ENCODE measurements at places on chromosomes 4 and X.

GRCh38 chrX:2484721-2485648 lies 15.8 kb downstream of the DHRSX start:
- DNase-seq: no peak

DNA sequence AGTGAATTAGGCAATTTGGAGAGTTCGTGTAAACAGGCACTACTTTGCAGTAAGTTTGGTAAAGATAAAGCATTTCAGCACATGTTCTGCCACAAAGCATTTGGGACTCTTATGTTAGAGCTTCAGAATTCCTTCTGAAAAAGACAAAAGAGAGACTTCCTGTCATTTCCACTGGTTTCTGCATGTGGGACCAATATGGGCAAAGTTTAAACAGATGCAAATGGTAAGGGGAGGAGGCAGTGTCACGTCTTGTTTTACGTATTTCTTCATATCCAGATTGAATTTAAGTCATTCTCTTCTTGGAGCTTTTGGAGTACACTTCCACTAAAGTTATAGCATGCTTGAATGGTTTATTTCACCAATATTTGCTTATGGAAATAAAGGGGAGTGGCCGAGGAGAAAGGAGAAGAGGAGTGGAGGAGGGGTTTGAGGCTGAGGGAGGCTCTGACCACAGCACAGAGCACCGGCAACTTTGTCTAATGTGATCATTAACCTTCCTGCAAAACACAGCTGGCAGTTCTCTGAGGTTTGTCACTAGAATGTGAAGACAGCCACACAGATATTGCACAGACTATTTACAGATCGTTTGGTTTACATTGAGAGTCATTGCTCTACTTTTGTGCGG lies at the start of gene APELA:
TSS of gene APELA (plus strand) at position 479 of the 625 bp plus-strand sequence. CDS start 154 bp downstream, outside the sequence.
- no peak for DNase-seq

DNA sequence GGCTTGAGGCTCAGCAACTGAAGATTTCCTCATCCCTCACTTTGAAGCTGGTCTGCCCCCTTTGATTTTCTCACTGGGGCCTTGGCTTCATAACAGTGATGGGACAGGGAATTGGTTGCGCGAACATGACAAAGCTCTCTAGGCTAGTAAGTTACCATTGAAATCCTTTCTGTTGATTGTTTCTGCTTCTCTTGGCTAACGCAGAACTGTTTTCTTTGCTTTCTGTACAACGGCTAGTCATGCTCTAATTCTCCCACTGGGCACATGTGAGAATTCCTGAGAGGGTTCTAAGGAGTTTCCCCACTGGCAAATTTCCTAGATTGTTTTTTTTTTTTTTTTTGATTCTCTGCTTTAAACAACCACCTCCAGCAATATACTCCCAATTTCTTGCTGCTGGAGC lies 738.6 kb downstream of the PCDH7 start:
- no peak for DNase-seq

DNA sequence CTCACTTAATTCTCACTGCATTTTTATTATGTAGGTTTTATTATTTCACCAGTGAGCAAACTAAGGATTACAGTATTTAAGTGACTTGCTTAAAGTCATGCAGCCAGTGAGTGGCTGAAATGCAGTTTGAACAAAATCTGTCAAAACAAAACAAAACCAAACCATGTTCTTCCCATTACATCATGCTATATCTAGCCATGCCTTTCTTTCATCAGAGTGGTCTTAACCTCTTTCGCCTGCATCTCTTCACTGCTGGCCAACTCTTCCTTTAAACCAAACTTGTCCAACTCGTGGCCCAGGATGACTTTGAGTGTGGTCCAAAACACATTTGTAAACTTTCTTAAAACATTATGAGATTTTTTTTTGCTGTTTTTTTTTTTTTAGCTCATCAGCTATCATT lies 223.2 kb downstream of the PCDH7 start:
- no peak for DNase-seq

DNA sequence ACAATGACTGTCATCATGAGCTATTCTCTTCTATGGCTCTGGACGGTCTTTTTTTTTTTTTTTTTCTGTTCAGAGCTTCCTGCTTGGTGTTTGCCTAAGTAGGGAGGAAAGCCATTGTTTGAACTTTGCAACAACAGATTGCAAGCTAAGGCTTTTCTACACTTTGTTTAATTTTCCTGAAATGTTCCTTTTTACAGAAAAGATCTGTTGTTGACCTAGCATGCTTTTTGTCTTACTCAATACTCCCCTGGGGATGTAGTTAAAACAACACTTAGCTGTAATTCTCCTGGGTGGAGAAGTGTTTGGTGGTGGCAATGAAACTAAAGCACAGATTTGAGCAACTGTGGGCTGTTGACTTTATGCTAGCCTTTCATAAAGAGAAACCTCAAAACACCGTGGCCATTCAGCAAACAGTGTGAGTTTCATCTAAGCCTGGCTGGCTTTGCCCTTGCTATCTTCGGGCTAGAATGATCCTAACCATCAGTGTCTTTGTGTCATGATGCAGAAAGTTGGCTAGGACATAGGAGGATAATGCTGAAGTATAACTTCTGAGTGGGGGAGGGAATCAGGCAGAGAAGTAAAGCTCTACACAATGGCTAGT lies 110.5 kb downstream of the ANXA3 start:
- DNase-seq: no peak

DNA sequence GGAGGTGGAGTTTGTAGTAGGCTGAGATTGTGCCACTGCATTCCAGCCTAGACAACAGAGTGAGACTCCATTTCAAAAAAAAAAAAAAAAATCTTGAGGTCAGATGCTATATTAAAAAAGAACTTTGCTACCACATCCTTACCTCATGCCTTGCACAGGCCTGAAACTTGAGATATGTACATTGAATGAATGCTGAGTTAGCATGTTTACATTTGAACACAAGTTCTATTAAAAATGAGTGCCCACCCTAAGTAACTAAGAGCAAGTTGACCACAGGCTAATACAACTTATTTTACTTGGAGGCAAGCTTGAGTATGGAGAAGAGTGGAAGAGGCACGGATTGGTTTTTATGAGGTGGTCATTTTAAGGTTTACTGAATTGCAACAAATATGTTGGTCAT lies 276.6 kb upstream of the GATB start:
- DNase-seq: no peak
